T-cell (primary cell): ENCODE measurements at places on chromosomes 2 and 18.

DNA sequence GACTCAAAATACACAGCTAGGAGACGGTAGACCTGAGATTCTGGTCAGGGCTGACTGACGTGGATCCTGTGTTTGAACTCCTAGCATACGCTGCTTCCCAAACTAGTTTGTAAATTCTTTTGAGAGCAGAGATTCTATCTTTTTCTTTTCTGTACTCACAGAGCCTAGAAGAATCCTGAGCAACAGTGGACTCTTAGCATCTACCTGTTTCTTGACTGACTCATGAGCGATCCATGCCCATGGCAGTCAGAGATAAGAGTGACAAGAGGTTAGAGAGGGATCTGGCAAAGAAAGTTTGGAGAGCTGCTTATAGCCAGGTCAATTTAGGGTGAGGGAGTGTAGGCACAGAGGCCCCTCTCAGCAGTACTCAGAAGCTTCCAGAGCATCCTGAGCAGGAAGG is 41.1 kb upstream of the PPP1CB start:
- no peak for DNase-seq

GRCh38 chr2:9256570-9257043 is 50.0 kb downstream of the ASAP2 start:
- no peak for DNase-seq

- DNase-seq: no peak
Measured at GRCh38 chr2:194603429-194603828, 1053.6 kb upstream of the SLC39A10 start.

DNA sequence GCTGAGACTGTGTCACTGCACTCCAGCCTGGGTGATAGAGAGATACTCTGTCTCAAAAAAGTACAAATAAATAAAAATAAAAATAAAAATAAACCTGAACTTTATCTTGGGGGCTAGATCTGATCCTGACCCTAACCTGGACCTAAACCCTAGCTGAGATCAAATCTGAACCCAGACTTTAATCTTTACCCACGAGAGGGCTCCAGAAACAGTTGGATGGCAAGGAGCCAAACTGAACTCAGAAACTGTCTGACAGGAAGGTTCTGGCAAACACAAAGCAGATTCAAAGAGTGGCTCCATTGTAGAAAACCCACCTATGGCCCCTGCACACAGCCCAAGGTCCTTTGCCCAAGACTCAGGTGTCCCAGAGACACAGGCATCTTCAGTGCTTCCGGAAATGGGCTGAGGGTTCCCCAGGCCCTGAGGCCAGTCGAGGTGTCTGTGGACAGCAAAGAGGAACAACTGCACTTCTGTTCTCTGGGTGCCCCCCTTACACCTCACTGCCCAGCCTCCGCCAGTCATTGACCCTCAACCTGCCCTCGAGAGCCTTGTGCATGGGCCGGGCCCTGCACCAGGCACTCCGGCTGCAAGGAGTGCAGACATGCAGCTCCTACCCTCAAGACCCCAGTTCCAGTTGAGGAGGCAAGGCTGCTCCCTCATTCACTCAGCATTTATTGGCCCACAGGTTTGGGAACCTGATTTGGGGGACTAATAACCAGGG is 95.2 kb downstream of the TFCP2L1 start:
- DNase-seq: no peak

DNA sequence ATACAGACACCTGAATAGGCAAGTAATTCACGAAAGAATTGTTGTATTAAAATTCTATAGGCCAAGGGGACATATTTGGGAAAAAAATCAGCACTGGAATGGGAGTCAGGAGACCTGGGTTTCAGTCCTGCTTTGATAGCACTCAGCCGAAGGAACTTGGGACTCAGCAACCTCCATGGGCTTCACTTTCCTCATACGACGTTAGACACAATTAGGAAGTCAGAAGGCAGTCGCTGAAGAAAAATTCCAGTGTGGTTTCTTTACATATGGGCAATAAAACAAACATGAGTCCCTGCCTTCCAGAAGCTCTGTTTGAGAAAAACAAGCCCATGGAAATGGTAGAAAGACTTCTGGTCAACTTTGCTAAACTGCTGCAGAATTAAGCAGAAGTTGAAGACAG is 15.1 kb upstream of the CYRIA start:
- DNase-seq: no peak

GRCh38 chr2:102110171-102110570 is 32.4 kb upstream of the IL1R1 start:
- no peak for DNase-seq

GRCh38 chr2:237892478-237892877 is 33.1 kb downstream of the RAMP1 start:
- DNase-seq: no peak

DNA sequence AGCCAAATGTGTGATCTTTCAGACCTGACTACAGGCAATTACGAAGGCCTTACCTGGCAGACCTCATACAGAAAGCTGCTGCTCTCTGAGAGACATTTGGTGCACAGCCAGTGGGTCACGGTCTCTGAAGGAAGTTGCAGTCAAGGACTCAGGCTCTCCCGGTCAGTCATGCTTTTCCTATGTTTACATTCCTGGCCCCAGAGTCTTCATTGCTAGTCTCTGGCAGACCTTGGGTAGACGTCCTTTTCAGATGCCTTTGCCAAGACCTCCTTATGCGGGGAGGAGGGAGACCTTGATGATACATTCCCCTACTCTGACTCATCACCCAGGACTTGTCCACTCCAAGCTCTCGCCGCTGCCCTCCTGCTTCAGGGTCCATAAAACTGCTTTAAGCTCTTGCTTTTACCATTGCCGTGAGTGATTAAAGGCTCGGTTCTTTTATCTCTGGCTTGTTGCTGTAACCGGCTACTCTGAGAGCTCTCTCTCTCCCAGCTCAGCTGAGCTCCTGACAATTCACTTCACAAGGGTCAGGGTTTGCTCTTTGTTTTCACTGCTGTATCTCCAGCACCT is 62.0 kb upstream of the SLC35F5 start:
- DNase-seq: no peak

DNA sequence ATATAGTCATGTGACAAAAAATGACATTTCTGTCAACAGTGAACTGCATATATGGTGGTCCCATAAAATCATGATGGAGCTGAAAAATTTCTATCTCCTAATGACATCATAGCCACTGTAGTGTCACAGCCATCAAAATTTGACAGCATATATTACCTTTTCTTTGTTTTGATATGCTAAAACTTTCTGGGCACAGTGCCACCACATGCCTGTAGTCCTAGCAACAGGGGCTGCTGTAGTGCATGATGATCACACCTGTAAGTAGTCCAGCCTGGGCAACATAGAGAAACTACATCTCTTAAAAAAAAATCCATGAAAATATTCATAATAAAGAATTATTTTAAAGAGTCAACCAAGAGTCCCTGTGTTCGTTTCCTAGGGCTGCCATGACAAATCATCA is 155.5 kb upstream of the SERTAD2 start:
- no peak for DNase-seq

DNA sequence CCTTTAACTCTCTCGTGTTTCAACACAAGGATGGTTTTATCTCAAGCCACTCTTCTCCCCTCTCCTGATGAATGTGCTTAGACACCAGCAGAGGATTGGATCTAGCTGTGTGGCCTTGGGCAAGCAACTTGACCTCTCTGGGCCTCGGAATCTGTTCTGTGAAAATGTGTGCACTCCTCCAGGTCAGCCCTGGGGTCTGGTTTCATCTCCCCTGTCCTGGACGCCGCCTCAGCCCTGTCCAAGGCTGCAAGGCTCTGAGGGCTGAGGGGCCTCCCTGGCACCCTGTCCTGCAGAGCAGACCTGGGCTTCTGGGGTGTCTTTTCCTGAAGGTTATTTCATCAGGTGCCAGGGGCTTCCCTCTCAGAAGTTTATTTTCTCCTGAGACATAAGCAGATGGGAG is 28.5 kb downstream of the CNDP1 start:
- DNase-seq: no peak

GRCh38 chr2:47272905-47273758 is 118.0 kb upstream of the STPG4 start:
- DNase-seq: no peak

DNA sequence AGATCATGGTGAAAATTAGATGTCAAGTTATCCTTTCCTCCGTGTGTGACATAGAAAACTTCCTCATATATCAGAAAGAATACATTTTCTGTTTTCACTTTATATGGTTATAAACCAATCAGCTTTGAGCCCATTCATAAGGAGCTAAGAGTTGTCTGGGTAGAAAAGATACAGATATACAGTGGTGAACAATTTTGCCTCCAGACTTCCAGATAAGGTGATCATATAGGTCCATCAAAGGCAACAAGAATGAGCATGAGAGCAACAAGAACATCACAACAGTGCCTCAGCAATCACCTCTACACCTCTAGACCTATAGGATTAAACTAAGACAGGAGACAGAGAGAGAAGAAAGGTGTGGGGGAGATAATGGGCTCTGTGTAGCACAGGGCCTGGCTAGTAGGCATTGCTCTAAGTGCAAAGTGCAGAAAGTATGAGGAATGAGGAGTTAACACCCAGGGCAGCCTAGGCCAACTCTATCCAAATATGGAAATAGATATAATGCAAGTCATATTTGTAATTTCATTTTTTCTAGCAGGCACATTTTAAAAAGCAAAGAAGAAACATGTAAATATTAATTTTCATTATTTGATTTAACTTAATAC is 8.3 kb downstream of the TNP1 start:
- no peak for DNase-seq

- DNase-seq: no peak
Measured at GRCh38 chr2:121242175-121242875, 42.7 kb downstream of the TFCP2L1 start.

DNA sequence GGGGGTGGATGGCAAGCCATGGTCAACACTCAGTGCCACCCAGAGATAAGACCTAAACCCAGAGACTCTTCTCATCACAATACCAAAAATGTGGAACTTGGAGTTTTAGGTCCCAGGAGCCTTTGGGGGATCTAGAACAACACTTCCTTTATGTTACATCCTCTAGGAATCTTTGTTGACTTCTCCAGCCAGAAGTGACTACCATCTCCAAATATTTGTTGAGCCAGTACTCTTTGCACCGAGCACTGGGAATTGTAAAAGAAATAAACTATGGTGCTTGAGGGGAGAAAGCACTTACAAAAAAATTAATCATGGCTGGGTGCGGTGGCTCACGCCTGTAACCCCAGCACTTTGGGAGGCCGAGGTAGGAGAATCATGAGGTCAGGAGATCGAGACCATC is 120.0 kb upstream of the TMEM200C start:
- DNase-seq: no peak

DNA sequence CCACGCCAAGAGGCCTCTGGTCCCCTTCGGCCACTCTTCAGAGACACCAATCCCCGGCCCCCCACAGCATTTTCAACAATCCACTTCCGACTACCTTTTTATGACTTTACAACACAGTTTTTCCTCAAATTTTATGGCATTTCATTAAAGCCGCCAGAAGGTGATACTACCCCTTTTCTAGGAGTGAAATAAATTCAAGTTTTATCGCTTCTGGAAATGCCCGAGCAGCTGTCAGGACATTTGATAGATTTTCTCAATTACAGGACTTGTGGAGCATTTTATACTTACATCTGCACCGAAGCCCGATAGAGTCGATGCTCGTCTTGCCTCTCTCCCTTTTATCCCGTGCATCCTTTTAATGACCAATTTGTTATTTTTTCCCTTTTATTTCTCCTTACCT is 108.1 kb upstream of the CREB1 start:
- DNase-seq: no peak

- DNase-seq: no peak
Measured at GRCh38 chr2:26860211-26860850, 12.4 kb downstream of the DPYSL5 start.

GRCh38 chr2:84779781-84780180 is 101.1 kb downstream of the TRABD2A start:
- DNase-seq: no peak

DNA sequence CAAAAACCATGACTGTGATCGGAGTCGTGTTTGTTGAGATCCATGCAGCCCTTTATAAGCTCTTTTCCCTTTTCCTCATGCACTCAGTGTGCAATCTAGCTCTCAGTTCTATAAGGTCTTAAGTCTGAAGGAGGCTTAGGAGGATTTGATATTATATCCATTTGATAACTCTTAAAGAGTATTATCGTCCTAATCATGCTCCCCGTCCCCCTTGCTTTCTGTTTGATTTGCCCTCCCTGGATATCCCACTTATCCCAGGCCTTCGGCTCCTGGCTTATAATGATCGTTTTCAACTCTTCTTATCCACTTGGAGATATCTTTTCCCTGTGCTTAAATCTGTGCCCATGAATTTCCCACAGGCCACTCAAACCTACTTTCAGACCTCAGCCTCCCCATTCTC is 1917.7 kb upstream of the PIK3C3 start:
- no peak for DNase-seq

- DNase-seq: no peak
Measured at GRCh38 chr2:16773080-16773713, 107.6 kb upstream of the CYRIA start.

DNA sequence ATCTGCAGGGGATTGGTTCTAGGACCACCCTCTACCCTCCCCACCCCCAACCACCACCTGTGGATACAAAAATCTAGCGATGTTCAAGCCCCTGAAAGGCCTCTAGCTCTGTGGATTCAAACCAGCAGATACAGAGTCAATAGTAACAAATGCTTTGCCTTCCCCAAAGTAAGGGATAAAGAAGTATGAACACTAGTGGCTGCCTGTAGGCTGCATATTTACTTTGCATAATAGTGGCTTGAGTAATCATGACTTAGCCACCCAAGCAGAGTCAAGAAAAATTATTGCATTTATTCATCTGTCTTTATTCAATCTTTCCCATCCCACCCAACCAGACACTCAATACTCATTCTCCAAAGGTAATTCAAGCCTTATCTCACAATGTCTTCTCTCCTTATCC is 43.8 kb downstream of the SOCS6 start:
- no peak for DNase-seq

DNA sequence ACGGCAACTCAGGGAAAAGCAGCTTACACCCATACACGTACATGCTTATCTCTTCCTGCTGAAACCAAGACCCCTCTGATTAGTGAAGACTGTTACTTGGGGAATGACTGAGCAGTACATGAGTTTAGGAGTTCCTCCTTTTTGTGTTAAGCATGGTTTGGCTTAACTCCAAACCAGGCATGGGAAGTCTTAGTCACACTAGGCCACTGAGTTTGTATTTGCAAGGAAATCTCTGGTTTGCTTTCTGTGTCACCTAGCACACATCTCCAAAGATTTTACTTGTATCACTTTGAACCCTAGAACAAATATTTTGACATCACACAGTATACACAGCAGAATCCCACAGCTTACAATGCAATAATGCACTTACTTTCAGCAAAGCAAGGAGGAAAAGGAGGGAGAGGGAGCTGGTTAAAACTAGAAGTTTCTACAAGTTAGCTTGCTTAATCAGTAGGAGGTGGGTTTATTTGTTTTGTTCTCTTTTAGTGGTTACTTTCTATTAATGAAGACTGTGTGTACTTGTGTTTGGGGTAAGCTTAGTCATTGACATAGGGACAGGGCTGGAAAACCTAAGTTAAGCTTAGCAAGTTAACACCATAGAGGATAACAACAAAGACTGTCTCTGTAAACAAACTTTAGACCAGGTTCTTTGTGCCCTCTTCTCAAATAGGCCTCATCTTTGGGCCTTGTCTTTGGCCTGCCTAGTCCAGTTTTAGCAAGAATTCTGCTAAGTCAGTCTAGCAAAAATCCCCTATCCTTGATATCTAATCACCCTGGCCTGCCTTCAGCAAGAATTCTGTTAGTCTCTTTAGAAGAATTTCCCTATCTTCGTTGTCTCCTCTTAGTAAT is 219.4 kb downstream of the MREG start:
- no peak for DNase-seq

GRCh38 chr2:9422321-9423099 is 818 bp downstream of the ITGB1BP1 start:
- peak; percentile 19 for DNase-seq
